ENCODE measurements at places on chromosomes 4 and X.

GRCh38 chrX:12497832-12498591 is 293.2 kb upstream of the PRPS2 start:
- no peak for DNase-seq

DNA sequence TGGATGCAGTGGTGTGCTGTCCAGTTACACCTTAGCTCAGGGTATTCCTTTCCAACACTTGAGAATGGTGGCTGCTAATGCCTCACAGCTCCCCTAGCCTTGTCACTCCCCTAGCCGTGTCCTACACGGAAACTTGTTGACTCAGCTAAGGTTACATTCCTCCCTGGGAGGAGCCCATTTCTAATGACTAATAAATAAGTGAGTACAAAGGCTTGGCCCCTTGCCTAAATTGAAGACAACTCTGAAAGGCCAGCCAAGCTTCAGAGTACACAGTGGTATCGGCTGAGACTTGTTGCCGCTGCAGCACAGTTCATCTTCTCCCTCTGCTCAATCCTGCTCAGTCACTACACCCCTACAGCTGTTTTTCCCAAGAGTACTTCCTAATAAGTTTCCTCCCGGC is 21.2 kb upstream of the SLC25A31 start:
- DNase-seq = peak; percentile 65

- DNase-seq = no peak
Observed at GRCh38 chr4:42167709-42168108, 15.3 kb upstream of the BEND4 start.

DNA sequence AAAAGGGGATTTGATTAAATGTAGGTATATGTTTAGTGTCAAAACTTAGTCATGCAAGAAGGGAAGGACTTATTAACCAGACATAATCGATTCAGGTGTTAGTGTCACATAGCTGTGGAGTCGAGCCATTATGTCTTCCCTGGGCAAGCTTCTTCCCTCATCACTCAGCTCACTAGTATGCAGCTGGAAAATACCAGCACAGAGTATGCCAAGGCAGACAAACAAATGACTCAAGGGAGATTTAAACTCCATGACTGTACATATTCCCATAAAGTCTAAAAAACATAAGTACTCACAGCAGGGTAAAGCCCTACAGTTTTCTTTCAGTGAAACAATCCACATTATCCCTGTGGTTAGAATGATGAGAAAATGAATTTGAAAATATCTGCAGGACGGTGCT is 304.5 kb downstream of the CBLL2 start:
- DNase-seq = no peak

DNA sequence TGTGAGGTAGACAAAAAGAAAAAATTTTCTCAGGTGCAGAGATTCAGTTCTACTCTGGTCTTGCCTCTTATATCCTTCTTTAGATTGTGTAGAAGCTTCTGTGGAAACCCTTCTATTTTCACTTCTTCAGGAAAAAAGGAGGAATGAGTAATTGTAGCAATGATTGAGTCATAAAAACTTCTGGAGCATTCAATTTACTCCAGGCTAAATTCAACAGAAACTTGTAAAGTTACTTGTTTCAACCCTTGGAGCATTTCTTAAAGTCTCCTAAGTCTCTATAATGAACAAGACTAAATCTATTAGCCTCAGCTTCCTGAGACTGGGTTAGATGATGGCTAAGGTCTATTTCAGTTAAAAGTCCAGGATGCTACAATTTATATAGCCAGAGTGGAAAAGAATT is 29.9 kb downstream of the BOD1L1 start:
- no peak for DNase-seq

- peak; percentile 20 for DNase-seq
Observed at GRCh38 chr4:52545099-52546069, 113.7 kb downstream of the USP46 start.

DNA sequence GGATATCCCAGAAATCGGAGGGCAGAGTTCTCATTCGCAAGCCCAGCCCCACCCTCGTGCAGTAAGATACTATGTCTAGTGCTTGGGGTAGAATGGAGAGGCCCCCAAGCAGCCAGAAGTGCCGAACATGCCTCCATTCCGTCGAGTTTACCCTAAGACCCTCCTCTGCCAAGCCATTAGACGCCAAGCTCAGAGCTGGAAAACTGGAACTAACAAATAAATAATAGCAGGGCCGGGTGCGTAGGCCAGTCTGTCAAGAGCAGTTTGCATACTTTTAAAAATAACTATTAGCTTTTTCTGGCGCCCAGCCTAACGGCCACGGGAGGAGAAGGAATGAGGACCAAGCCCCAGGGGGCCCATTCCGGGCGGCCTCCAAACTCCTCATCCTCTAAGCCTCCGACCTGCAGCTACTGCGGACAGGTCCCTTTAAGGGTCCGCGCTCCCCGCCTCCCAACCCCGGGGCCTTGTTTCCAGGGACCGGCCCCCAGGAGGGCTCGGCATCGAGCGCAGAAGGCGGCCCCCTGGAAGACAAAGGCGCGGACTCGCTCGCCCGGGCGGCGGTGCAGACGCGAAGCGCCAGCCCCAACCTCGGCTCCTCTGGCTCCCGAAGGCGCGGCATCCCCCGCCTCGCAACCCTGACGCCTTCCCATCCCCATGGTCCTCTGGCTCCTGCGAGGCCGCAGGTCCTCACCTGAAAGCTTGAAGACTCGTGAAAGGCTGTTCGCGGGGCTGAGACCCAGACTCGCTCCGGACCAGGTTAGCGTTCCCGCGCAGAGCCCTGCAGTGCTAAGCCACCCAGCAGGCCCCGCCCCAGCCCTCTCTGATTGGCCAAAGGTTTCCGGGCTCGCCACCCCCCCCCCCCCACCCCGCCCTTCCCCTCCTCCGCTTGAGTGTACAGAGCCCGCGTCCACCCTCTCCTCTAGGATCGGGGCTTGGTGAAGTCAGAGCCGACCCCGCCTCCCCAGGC is at the start of gene TMSB15A:
Gene TMSB15A (minus strand): TSS at position 765 of the 967 bp plus-strand sequence.
- DNase-seq = no peak

DNA sequence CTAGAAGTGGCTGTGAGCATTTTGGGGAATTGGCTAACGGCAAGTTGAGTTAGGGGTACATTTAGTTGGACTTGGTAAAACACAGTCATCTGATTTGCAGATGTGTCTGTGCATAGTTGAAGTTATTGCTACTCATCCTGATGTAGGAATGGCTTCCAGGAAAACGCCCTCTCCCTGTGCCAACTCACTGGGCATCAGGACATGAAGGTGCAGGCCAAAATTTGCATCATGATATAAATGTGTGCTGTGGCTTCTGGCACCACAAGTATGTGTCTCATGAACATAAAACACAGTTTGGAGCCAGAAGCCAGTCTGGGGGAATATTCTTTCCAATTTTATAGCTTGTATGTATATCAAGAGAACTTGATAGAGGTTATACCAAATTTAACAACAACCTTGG is 54.2 kb upstream of the CBR4 start:
- DNase-seq = no peak

DNA sequence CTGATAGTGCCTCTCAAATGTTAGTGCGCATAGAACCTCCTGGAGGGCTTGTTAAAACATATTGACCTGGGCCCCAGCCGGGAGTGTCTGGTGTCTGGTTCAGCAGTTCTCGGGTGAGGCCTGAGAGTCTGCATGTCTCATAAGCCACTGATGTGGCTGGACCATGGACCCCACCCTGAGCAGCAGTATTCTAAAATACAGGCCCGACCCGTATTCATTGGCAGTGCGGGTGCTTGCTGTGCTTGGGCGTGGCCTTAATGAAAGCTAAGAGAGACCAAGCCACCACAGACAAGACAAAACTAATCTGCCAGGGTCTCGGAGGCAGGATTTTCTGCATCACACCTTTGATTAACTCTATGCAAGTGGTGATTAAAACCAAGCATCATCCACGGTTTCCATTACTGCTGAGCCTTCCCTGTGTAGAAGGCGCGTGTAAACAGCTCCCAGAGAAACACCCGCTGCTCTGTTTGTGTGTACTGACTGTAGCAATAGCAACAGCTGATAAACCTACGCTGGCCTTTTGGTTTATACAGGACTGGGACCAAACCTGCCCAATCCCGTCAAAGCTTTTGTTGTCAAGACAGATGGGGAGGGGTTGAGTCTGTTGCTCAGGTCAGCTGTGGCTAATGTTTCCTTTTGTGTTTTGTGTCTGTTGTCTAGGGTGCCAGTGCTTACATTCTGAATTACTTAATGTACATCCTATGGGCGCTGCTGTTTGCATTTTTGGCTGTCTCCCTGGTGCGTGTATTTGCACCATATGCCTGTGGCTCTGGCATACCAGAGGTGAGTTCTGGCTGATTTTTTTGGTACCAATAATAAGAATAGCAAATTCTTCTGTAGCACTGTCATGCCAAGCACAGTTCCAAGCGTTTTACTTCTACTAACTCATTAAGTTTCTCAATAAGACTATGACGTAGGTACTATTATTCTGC is 40.8 kb downstream of the CLCN4 start:
- DNase-seq = no peak

GRCh38 chrX:143570782-143571181 is 53.5 kb upstream of the SPANXN3 start:
- no peak for DNase-seq

GRCh38 chrX:150757371-150757770 is 64.2 kb downstream of the MTMR1 start:
- no peak for DNase-seq

GRCh38 chr4:174120446-174121295 is 162.8 kb downstream of the FBXO8 start:
- DNase-seq = peak; percentile 20

GRCh38 chr4:128601991-128602695 is 207.4 kb upstream of the JADE1 start:
- no peak for DNase-seq

- DNase-seq = no peak
Observed at GRCh38 chr4:117481742-117482141, 396.4 kb upstream of the TRAM1L1 start.

DNA sequence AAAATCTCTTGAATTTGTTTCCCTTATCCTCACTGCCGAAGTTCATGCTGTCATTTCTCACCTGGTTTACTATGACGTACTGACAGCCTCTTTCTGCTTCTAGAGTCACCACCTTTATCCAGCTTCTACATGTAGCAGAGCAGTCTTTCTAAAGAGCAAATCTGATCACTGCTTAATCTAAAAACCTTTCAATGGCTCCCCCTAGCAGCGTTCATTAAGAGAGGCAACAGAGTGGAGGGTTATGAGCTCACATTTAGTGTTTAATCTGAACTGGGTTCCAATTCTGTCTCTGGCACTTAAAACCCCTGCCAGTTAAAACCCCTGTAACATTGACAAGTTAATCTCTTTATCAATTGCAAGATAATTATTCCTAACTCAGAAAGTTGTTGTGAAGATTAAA is 4.4 kb downstream of the RBPJ start:
- no peak for DNase-seq

GRCh38 chrX:40132751-40133150 is 35.0 kb upstream of the BCOR start:
- DNase-seq = no peak

DNA sequence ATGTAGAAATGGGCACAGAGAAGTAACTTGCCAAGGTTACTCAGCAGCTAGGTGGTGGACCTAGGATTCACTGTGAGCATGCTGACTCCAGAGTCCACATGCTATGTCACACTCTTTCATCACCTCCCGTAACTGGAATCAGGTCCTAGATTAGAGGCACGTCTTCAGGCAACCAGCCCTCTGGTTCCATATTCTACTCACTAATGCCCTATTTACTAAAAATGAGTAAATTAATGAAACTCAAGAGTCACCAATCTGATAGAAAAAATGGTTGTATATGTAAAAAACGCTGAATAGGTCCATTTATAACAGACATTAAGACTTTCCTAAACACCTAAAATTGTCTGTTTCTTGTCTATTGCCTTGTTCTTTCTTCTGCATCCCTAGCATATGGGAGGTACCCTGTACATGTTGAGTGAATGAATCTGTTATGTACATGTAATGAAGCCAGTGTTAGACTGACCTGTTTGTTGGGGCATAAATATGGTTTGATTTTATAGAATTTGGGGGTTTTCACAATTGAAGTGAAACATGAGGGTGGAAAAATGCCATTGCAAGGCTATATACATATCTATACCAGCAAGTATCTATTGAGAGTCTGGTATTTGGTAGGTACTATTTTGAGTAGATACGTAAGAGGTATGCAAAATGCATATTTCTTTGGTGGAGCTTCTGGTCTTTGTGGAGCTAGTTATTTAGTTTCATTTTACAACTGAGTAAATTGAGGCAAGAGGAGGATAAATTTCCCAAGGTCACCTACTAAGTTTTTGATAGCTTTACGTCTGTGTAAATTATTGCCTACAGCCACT is 7.5 kb upstream of the RUFY3 start:
- no peak for DNase-seq

DNA sequence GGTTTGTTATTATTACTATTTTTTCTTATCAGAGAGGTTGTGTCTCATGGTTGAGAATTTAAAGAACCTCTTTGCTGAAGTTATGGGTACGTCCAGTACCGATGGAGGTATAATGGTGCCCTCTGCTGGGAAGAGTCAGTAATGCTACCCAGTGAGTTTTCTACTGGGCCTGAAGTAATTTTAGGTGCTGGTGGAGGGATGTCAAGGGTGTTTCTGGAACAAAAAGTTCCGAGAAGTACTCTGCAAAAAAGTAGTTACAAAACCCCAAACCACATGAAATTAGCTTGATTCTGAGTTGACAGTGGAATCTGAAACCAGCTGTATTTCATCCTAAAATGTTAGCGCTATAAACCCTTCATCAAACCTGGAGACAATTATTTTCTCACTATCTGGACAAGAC is 102.5 kb upstream of the MID1 start:
- peak; percentile 2 for DNase-seq

DNA sequence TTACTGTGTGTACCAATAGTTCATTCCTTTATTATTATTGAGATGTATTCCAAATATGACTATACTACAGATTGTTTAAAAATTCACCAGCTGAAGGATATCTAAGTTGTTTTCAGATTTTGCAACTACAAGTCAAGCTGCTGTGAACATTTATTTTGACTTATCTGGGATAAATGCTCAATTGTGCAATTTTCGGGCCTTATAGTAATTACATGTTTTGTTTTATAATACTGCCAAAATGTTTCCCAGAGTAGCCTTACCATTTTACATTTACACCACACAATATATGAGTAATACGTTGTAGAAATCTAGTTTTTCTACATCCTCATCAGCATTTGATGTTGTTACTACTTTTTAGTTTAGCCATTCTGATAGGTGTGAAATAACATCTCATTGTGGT is 179.6 kb downstream of the ANTXR2 start:
- no peak for DNase-seq

DNA sequence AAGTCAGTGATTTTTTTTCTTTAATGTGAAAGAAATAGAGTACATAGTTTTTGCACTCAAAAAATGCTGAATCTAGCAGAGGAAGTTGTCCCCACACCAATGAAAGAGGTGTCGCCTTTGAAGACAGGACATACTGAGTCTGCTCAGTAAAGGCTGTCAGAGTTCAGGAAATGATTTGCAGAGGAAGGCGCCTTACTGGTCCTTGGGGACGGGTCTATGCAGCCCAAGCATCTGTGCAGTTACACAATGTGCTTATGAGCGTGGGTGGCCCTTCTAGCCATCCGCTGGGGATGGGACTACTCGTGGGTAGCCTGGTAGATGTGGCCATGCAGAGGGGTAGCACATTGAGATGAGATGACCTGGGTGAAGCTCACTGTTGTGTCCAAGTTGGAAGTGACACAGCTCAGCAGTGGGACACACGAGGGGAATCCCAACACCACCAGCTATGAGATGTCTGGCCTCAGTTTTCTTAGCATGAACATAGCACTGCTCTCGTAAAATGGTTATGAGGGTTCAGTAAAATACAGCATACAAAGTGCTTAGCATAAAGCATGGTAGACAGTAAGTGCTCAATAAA is 116.5 kb upstream of the RBPJ start:
- DNase-seq = no peak

- no peak for DNase-seq
Observed at GRCh38 chrX:10677490-10677889, 57.1 kb upstream of the MID1 start.
